ENCODE measurements at places on chromosomes 5 and 9.

- no peak for DNase-seq
These were observed 161.5 kb downstream of the HSD17B3 start for GRCh38 chr9:96140296-96141127.

DNA sequence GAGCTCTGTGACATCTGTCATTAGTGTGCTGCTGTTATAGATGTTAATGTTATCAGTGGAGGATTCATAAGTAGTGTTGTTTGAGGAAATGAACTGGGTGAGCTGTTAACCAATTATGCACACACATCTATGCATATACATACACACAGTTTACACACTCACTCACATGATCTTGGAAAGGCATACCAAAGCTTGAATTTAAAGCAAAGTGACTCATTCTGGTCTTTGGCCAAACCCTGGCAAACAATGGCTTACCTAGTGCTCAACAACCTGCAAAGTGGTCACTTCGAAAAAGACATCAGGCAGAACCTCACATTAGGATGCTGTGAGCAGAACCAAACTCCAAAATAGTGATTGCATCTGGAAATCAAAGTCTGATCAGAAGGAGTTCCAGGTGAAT, 1037.3 kb upstream of the CDH6 start:
- DNase-seq: no peak

GRCh38 chr9:120183615-120184014, 396.4 kb downstream of the CDK5RAP2 start:
- DNase-seq: no peak

- DNase-seq: no peak
These were observed 63.7 kb downstream of the GLIS3 start for GRCh38 chr9:4235871-4236804.

DNA sequence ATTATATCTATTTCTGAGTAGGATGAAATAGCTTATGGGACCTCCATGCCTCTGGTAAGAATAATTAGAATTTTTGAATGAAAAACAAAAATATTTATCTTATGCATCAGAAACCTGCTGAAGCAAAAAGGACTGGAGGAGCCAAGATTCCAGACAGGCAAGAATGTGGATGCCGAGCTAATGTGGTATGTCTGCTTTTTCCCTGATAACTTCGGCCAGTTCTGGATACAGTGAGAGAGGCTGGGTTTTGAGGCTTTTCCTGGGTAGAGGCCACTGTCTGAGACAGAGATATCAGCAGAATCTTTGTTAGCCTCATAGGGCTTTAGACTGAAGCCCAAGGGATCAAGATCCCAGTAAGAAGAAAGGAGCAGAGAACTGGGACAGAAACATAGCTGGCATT, 5.2 kb upstream of the CTNND2 start:
- no peak for DNase-seq

GRCh38 chr5:34562791-34563190, 93.3 kb upstream of the RAI14 start:
- no peak for DNase-seq

- no peak for DNase-seq
These were observed 386.2 kb downstream of the PRDM9 start for GRCh38 chr5:23893561-23893960.

DNA sequence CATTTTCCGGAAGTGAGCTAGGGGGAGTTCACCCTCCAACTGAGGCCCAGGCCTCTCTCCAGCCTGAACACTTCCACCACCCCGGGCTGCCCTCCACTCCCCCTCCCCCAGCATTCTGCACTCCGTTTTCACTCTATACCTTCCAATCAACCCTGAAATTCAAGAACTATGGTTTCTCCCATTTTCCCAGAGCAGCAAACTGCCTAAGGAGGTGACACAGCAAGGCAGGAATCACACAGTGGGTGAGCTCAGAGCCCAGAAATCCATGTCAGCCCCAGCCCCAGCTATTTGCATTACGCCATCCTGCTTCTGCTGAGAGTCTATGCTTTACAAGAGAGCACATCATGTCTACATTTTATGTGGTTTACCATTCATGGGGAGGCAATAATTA, 11.9 kb downstream of the MSX2 start:
- peak; percentile 3 for DNase-seq

- no peak for DNase-seq
These were observed 39.6 kb downstream of the ZNF608 start for GRCh38 chr5:124706729-124707361.

- no peak for DNase-seq
These were observed 225.9 kb upstream of the NR4A3 start for GRCh38 chr9:99595796-99596195.

DNA sequence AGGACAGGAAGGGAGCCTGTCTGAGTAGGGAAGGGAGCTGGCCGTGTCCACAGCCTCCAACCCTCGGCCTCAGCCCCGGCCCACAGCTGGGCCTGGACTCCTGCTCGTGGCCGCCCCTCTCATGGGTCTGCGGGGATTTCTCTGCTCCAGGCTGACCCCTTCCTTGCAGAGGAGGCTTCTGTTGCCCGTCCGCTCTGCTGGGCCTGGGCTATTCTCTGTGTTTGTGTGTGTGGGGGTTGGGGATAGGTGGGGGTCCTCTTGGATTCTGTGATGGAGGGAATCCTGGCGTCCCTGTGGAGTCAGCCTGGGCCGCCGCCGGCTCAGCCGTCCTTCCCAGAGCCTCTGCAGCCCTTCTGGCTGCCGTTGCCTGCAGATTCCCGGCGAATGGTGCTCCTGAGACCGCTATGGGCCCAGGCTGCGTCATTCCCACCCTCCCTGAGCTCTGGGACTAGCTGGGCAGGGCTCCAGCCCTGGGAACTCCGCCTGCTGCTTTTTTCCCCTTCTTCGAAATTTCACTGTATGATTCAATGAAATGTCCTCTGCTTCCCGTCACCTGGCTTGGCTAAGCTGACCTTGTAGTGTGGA, 64.2 kb downstream of the FGF18 start:
- no peak for DNase-seq

GRCh38 chr9:74960561-74960960, 7.8 kb upstream of the C9orf40 start:
- peak; percentile 42 for DNase-seq

- DNase-seq: no peak
These were observed 123.3 kb upstream of the RUSC2 start for GRCh38 chr9:35366627-35367026.

DNA sequence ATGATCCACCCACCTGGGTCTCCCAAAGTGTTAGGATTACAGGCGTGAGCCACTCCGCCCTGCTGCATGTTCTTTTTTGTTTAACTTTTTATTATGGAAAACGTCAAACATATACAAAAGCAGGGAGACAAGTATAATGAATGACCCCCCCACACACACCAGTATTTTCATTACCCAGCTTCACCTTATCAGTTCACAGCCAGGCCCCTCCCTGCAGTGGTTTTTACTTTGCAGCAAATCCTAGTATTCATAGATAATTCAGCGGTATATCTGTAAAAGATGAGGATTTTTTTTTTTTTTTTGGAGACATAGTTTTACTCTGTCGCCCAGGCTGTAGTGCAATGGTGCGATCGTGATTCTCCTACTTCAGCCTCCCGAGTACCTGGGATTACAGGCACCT, 2.3 kb downstream of the POMT1 start:
- no peak for DNase-seq

DNA sequence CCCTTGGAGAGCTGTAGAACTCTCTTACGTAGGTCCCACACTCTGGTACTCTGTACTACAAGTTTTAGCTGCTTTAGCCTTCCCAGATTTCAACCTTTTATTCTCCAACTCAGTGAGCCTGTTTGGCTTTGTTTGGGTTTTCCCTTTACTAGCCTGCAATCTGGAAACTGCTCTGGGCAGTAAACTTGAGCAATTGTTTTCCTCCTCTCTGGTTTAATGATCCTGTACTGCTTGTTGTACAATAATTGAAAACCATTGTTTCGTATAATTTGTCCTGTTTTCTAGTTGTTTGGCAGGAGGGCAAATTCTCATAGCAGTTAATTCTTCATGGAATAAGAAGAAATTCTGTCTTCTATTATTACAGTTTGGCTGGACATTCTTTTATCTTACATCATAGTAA, 62.8 kb upstream of the TLX3 start:
- no peak for DNase-seq

GRCh38 chr5:173696216-173696615, 79.8 kb upstream of the BOD1 start:
- DNase-seq: no peak

All from GM04503 (cell line).